ENCODE measurements at places on chromosomes 16 and 17.

DNA sequence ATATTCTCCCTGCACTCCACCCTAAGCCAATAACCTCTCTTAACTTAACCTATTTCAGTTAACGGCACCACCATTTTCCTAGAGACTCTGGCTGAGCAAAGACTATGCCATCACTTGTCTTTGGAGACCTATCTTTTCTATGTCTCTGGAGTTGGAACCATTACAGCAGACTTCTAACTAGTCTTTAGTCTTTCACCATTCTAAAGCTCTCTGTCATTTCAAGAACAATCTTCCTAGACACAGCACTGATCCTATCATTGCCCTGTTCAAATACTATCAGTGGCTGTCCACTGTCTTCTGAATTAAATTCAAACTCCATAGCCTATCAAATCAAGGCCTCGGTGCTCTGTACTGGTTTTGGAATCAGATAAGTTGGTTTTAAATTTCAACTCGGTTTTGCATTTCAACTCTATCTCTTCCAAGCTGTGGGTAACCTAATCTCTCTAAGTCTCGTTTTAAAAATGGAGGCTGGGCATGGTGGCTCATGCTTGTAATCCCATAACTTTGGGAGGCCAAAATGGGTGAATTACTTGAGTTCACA lies 31.9 kb downstream of the RNF43 start:
- DNase-seq, result no peak

DNA sequence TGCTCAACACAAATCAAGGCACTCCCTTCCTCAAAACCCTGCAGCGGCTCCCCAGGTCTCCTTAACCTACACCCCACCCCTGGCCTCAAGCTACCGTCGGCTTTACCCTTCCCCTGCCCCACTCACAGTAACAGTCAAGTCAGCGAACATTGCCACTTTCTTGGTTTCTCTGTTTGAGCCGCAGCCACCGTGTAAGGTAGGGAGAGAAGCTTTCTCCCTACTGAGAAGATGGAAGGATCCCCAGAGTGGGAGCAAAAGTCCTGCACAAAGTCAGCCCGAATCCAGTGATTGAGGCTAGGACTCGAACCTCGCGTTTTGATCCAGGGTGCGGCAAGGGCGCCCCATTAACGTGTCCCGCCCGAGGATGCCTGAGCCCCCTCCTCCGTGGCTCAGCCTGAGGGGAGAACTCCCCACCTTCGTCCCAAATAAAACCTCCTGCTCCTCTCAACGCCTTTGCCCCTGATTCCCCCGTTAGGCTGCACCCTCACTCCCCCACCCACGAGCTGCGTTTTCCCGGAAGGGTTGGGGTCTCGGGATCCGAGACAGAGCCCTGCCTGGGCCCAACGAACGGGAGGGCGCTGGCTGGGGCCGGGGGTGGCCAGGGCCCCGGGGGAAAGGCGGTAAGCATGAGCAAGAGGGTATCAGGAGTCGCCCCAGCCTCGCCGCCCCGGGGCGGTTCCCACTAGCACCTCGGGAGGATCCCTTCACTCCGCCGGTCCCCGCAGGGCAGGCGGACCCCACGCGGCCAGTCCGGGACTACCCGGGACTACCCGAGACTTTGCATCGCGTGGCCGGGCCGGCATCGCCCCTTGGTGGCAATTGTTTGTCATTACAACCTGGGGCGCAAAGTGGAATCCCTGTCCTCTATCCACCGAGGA lies 9.9 kb upstream of the NAGS start:
- no peak for DNase-seq

DNA sequence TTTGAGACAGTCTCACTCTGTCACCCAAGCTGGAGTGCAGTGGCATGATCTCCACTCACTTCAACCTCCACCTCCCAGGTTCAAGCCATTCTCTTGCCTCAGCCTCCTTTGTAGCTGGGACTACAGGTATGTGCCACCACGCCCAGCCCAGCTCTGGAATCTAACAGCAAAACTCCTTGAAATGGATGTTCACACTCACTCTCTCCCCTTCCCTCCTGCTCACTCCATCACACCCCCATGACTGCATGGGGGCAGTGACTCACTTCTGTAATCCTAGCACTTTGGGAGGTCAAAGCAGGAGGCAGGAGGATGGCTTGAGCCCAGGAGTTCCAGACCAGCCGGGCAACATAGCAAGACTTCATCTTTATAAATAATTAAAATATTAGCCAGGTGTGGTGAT lies 11.1 kb upstream of the TFAP4 start:
- DNase-seq, result no peak

DNA sequence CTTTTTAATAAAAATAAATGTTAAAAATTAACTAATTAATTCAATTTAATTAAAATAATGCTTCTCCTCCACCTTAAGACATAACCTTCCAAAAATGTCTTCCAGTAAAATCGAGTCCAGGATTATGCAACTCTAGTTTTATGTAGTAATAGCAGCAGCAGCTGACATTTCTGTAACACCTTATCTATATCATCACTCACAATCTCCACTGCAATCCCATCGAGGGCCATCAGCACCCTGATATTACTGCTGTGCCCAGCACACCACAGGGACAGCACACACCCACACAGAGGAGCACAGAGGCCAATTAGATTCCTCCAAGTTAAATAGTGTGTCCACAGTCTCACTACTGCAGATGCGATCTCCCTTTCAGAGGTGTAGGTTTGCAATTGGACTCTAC lies 2.9 kb downstream of the RPH3AL start:
- DNase-seq, result no peak

DNA sequence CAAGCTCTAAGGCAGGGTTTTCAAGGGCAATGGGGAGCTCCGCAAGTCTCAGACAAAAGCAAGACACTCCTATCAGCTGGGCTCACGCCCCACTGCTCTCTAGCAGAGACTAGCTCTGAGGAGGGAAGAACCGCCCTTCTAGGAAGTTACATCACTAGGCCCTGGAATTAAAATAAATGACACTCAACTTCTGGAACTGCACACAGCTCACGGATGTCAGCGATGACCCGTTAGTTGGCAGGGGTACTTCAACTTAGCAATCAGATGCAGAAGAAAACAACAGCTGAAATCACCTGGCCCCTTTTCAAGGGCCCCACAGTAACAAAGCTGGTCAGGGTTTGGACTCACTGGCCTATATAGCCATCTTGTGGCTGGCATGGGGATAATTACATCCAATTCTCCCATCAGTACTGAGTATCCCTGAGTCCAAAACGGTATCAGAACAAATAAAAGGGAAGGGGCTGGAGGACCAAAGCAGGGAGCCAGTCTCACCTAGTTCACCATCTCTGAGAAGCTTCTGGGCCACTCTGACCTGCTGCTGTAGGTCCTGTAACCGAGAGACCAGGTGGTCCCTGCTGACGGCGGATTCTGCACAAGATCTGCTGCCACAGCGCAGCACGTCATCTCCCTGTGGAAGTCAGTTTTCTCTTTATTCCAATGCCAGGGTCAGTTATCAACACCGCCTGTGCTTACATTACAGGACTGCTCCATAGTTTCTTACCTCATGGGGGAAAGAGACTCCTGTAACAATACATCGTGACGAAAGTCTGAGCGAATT lies 22.2 kb downstream of the SERPINF1 start:
- DNase-seq, result no peak

DNA sequence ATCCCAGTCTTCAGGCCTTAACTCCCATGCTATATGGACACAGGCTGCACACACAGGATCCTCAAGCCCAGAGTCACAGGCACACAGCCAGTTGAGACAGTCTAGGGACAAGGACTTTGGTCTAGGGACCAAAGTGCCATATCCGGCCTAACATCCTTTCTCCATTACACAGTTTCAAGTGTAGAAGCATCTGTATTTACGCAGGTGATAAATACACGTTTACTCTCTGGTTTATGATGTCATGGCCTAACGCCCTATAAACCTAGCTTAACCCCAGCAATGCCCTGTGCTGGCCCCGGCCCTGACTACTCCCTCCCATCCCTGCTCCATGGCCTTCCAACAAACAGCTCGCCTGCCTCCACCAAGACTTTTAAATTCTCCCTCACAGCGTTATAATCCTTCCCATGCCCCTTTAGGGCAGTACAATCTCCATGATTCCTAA lies 17.1 kb downstream of the CUEDC1 start:
- DNase-seq, result no peak

GRCh38 chr16:3129137-3130131 lies 5.4 kb upstream of the ZNF213 start:
- DNase-seq, result peak; percentile 52

- DNase-seq, result no peak
These were observed 30.2 kb downstream of the XPO6 start for GRCh38 chr16:28181515-28181914.

- DNase-seq, result no peak
These were observed 223.7 kb downstream of the ZNF423 start for GRCh38 chr16:49632086-49632794.

DNA sequence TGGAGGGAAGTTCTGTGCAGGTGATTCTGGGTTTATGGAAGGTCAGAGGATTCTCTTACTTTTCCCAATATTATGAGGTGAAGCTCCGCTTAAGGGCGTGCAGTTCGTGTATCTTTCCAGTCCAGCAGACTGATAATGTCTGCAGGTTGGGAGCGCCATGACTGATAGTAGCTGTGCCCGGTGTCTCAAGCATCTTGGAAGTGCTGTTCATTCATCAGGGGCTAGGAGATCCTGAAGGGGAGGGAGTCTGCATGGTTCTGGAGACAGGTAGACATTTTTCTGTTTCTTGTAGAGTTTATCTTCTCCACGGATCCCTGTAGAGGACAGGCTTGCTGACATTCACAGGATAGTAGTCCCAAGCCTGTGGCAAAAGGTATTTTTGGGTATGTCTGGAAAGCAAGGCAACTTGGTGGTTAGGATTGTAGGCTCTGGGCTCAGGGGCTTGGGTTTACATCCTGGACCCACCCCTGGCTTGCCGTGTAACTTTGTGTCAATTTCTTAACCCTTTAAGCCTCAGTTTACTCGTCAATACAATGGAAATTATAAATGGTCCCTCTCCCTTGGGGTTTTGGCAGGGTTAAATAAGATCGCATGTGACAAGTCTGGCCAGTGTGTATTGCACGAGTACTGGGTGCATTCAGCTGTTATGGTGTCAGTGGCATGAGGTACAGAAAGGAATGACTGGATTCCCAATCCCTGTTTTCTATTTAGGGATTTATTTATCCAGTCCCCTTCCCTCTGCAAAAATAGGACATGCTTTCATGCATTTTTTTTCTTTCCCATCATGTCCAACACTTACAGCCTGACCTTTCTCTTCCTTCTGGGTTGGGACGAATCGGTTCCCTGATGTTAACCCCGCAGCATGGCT lies 8.2 kb downstream of the HLF start:
- no peak for DNase-seq

GRCh38 chr17:37447641-37448040 lies 41.0 kb downstream of the TADA2A start:
- no peak for DNase-seq

- no peak for DNase-seq
These were observed 27.6 kb downstream of the CMTM4 start for GRCh38 chr16:66668777-66669444.

GRCh38 chr17:45984368-45984767 lies 14.7 kb upstream of the STH start:
- no peak for DNase-seq

GRCh38 chr17:40615068-40615840 lies 32.4 kb downstream of the SMARCE1 start:
- no peak for DNase-seq

- no peak for DNase-seq
These were observed at the start of gene BRICD5 for GRCh38 chr16:2210386-2211365. Gene BRICD5, minus strand, starts transcription at chr16:2210863. Its CDS starts 30 bp downstream, at chr16:2210833.

GRCh38 chr17:28033972-28034714 lies 8.3 kb upstream of the NLK start:
- DNase-seq, result no peak

DNA sequence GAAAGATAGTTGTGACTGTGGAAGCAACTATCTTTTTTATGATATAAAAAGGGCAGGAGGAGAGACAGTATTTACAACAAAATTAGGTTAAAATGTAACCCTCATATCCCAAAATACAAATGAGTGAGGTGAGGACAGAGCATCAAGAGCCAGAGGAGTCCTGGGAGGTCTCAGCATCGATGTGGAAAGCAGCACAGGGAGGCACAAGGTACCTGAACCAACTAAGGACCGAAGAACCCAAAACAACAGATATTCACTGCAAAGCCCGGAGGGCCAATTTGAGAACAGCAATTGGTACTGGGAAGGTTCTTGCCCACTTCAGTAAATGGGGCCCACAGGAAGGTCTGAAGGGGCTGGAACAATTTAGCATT lies 37.6 kb downstream of the CMC2 start:
- no peak for DNase-seq

- DNase-seq, result no peak
These were observed 82.1 kb upstream of the CLEC18B start for GRCh38 chr16:74503412-74503811.

DNA sequence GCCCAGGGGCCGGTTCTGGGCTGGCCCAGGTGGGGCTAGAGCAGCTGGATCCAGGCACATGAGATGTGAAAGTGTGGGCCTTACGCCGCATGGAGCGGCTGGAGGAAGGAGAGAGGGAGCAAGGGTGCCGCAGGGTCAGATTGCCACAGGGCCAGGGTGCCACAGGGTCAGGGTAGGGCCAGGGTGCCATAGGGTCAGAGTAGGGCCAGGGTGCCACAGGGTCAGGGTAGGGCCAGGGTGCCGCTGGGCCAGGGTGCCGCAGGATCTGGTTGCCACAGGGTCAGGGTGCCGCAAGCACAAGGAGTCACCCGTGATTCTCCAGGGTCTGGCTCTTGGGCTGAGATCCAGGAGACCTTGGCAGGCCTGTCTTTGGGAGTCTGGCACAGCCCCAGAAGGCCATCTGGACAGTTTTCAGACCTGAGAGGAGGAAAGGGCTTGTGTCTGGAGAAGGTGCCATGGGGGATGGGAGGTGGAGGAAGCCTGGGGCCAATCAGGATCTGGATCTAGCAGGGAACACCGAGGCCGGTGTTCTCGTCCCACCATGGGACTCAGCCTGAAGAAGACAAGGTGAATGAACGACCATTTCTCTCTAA lies 13.1 kb upstream of the LASP1NB start:
- DNase-seq, result no peak

GRCh38 chr16:47374629-47375028 lies 86.2 kb downstream of the ITFG1 start:
- DNase-seq, result no peak

- no peak for DNase-seq
These were observed 521.5 kb upstream of the ZFHX3 start for GRCh38 chr16:73569266-73569980.

GRCh38 chr17:14321476-14321949 lies 20.6 kb downstream of the HS3ST3B1 start:
- no peak for DNase-seq
